Activated T-cell treated with anti-CD3 and anti-CD28 coated beads, Interleukin-2, amount 50 U/mL, for 72 hours (primary cell): ENCODE measurements at places on chromosomes 2 and 18. TPM values are rescaled to one million over a fixed set of nuclear protein-coding genes. Genes with fewer than 3 reads are reported as not detected.

The SERTAD2 gene
- total RNA-seq = 18.5 TPM

The CCDC138 gene
- total RNA-seq = 11.7 TPM

The OSR1 gene
- not detected for total RNA-seq

The ASNSD1 gene
- total RNA-seq = 59.1 TPM

The RUFY4 gene
- 0.84 TPM for total RNA-seq

The HNMT gene
- total RNA-seq = not detected

The MPHOSPH10 gene
- 35.0 TPM for total RNA-seq

The PAIP2B gene
- total RNA-seq = 5.3 TPM

The ZNF892 gene
- 7.2 TPM for total RNA-seq

The HDHD2 gene
- 47.1 TPM for total RNA-seq

The SMAD4 gene
- 84.7 TPM for total RNA-seq

The GATA6 gene
- total RNA-seq = 0.39 TPM

The SERPINB7 gene
- not detected for total RNA-seq

DNA sequence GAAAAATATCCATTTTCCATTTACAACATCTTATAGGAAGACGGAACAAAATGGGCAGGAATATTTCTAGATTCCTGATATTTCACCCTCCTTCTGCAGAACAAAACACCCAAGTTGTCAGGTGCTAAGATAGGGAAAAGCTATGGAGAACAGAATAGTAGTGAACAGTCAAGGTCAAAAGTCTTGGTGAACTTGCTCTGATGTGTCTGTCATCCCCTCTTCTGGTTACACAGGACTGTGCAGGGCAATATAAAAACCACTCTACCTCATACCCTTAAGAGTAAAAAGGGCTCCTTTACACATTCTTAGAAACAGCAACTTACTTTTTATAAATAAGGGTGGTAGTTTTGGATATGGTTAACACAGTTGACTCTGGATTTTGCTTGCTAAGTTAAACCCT is 4.4 kb downstream of the MYL1 start:
- no peak for DNase-seq

- DNase-seq = no peak
These were observed 200.4 kb upstream of the SH3BP4 start for GRCh38 chr2:234751275-234751973.

GRCh38 chr18:74906184-74906583 is 302.8 kb downstream of the PTGR3 start:
- no peak for DNase-seq

- no peak for DNase-seq
These were observed 391.5 kb downstream of the XIRP2 start for GRCh38 chr2:167279810-167280209.

DNA sequence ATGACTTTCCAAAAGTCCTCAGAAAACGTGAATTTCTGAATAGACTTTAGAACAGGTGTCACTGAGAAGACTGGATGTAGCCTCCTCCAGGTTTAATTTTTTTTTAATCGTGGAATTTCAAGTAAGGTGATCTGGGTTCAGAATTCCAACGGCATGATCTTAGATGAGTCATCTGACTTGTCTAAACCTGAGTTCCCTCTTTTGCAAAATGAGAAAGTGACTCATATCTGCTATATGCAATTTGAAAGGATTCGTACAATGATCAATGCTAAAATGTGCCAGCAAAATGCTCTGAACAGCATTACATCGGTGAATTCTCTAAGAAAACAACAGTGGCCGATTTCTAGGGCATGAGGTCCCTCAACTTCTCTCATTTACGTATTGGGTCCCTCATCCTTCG is 69.1 kb upstream of the ZNF516 start:
- no peak for DNase-seq

GRCh38 chr18:58452454-58453166 is 176.3 kb downstream of the ALPK2 start:
- no peak for DNase-seq

GRCh38 chr18:55515214-55515613 is 72.8 kb downstream of the TCF4 start:
- DNase-seq = no peak

- DNase-seq = no peak
These were observed 145.9 kb downstream of the CALCRL start for GRCh38 chr2:187302116-187302515.

- DNase-seq = peak; percentile 29
These were observed 65.6 kb downstream of the ODC1 start for GRCh38 chr2:10382354-10383061.

- peak; percentile 49 for DNase-seq
These were observed 18.6 kb downstream of the DNMT3A start for GRCh38 chr2:25323042-25323514.

GRCh38 chr18:45889419-45890064 is 64.1 kb downstream of the SIGLEC15 start:
- no peak for DNase-seq

DNA sequence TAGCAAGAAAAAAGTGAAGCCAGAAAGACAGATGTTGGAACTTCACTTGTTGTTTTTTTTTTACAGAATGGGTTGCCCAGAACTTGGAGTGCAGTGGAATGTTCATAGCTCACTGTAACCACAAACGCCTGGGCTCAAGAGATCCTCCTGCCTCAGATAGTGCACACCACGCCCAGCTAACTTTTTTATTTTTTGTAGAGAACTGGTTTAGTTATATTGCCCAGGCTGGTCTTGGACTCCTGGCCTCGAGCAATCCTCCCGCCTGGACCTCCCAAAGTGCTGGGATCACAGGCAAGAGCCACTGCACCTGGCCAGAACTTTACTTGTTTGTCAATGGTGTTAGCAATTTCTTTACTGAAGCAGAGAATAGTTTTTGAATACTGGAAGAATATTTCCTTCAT is 11.9 kb upstream of the ASPRV1 start:
- DNase-seq = no peak

GRCh38 chr18:55607773-55608172 is 19.8 kb upstream of the TCF4 start:
- DNase-seq = no peak

DNA sequence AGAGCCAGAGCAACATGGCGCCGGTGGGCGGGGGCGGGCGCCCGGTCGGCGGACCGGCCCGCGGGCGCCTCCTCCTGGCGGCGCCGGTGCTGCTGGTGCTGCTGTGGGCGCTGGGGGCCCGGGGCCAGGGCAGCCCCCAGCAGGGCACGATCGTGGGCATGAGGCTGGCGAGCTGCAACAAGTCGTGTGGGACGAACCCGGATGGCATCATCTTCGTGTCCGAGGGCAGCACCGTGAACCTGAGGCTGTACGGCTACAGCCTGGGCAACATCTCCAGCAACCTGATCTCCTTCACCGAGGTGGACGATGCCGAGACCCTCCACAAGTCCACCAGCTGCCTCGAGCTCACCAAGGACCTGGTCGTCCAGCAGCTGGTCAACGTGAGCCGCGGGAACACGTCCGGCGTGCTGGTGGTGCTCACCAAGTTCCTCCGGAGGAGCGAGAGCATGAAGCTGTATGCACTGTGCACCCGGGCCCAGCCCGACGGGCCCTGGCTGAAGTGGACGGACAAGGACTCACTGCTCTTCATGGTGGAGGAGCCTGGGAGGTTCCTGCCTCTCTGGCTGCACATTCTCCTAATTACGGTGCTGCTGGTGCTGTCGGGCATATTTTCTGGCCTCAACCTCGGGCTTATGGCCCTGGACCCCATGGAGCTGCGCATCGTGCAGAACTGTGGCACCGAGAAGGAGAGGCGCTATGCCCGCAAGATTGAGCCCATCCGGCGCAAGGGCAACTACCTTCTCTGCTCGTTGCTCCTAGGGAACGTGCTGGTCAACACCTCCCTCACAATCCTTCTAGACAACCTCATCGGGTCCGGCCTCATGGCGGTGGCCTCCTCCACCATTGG is 507 bp downstream of the CNNM4 start:
- no peak for DNase-seq

GRCh38 chr18:24543795-24544498 is 83.5 kb downstream of the HRH4 start:
- no peak for DNase-seq

DNA sequence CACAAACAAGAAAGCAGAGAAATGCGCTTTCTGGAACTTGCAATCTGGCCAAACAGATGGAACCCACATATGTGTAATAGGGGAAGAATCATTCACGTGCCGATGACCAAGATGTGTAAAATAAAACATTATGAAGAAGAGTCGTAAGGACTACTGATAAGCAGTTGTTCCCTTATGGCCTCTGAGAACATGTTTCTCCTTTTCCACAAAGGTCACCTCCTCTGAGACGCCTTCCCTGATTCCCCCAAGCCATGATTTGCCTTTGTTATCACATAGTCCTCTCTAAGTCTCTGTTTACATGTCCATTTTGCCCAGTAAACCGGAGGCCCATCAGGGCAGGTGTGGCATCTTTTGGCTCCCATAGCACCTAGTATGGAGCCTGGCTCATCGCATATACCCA is 8.0 kb downstream of the OTOF start:
- DNase-seq = no peak

DNA sequence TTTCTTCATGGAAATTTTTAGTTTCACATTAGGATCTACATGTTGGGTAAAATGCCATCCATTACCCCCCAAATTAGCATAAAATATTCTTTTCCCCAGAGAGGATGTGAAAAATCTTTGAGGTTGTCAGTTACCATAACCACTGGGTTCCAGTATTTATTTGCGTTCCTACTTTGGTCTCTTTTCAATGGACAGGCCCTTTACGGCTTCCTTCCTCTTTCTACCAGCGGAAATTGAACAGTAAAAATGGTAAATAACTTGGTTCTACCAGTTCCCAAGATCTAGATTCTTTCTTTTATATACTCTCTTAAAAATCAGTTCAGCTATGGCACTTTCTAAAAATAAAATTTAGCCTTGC is 169.2 kb upstream of the APCDD1 start:
- no peak for DNase-seq

- DNase-seq = no peak
These were observed 77.5 kb downstream of the OSBPL6 start for GRCh38 chr2:178271629-178272333.

DNA sequence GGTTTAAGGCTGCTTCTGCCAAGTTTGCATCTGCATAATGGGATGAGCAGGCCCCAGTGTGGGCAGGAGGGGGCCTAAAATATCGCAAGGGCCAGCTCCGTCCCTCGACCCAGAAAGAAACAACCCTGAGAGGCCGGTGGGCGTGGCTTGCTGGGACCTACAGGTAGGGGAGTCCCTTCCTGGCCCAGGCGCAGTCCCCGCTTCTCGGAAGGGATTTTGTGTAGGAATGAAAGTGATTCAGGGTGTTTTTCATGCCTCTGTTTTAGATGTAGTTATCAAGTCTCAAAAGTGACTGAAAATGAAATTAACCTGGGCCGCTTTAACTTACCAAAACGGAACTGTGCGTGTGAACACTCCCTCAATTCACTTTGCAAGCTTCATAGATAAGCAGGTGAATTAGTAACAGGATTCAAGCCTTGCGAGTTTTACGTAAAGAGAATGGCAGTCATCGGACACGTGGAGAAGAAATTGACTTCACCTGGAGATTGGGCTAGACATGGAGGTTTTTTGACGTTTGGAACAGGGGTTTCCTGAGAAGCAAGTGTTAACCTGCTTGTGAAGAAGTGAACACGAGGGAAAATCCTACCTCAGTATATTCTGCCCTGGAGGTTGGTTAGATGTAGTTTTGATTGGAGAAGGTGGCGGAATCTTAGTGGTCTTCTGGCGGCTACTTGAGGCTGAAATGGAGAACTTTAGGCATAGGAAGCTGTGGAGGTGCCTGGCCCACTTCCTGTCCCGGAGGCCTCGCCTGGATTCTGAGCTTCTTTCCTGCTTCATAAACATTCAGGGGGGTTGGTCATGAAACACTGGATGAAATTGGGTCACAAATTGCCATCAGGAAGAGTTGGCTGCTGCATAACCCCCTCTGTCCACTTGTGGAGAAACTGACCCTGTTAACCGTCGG is 1.7 kb downstream of the NCK2 start:
- peak; percentile 93 for DNase-seq

DNA sequence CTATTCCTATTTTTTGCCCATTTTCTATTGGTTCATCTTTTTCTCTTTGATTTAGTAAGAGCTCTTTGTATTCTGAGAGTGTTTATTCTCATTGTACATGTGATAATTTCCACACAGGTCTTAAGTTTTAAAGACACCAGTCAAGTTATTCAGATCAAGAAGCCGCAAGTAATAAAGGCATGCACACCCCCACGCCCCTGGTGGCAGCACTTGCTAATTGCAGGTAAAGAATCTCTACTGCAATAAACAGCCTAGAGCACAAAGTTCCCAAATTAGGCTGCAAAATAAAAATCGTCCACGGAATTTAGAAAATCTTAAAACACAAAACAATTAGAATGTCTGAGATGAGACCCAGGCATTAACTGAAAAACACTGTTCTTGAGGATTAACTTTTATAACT is 45.2 kb downstream of the ST3GAL5 start:
- no peak for DNase-seq

DNA sequence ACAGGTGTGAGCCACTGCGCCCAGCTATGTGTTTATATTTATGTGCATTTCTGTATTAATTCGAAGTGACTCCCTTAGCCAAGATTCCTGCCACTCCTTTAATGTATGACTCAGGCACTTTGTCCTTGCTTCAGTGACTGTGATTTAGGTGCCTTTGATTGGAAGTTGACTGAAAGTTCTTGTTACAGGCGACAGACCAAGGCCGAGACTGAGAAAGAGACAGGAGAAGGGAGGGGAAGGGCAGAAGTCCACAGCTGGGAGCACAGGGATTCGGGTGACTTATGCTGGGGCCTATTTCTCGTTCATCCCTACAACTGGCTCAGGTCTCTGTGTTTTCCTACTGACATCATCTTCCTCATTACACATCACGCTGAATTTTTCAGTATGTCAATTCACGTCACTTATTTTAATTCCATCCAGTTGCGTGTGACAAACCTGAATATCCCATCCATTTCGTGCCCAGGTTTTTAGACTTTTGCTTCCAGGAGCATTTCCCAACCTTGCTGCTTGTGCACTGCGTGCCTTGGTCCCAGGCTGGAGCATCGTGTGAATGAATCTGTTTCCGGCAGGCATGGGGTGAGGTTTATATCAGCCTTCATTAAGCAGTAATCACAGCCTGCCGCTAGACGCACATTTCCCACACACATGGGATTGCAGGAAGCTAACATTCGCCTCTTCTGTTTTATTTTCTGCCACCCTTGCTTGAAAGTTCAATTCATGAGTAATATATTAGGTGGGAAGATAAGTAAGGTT is 42.4 kb downstream of the TMEM18 start:
- DNase-seq = no peak

DNA sequence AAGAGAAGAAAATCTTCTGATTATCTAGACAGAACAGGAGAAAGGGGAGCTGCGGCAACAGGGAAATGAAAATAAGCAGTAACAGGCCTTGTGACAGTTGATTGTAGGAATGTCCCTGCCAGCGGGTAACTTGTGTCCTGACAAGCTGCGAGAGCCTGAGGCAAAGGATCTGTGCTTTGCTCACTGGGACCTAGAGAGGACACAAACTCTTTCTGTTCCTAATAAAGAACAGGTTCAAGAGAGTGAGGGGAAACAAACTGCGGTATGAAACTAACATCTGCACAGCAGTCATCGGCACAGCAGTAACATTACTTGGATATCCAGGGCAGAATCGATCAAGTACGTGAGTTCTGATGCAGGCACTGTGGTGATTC is 103.7 kb upstream of the THOC1 start:
- DNase-seq = no peak

DNA sequence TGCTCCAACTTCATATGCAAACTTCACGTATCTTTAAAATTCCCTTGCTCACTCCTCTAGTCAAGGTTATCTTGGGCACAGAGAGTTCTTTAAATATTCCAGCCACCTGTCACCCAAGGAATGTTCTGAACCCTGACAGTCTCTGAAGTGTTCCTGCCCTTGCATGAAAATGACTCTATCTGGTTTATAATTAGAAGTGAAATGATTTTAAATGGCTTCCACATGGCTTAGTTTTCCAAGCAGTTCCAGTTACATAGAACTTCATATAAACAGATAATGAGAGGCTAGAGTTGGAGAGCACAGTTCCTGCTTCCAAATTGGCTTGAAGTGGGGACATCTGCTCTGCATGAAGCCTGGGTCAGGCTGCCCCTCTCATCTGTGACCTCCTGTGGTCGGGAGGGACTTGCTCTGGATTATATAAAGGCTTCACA is 81.9 kb downstream of the SLC4A3 start:
- no peak for DNase-seq
